ENCODE measurements at places on chromosomes 4 and X.

- DNase-seq, result no peak
Observed at GRCh38 chrX:30039768-30040167, 175.6 kb upstream of the MAGEB2 start.

GRCh38 chr4:139188648-139189416 lies 11.8 kb upstream of the ELF2 start:
- DNase-seq, result no peak

DNA sequence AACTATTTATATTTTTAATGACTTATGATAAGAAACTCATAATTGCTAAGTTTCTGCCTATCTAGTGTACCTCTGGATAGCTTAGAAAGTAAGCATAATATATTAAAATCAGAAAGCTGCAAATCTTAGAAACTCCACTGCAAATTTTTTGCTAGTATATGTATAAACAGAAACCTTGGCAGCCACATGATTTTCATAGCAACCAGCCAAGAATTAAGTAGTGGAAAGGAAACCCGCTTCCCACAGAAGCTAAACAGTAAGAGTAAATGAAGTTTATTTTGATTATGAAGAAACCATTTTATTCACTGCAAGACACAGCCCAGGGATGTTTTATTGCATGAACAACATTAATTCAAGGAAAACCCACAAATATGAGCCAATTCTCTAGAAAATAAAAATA lies 872.5 kb upstream of the ADGRL3 start:
- DNase-seq, result no peak

DNA sequence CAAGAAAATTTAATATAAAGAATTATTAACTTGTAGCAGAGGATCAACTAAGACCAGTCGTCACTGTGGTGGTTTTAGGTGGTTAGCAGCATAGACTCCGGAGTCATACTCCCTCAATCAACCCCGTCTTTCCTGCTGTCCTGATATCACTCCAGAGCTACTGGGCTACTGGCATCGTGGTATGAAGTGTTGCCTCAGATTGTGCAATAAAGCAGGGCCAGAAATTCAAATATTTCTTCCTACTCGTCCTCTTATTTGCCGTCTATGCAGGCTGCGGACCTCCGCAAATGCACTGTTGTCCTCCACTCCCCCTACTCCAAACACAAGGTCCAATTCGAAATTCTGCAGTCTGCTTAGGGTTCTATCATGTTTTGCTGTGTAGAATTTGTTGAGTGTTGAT lies 1.2 kb upstream of the MAGEA10 start:
- DNase-seq, result no peak

GRCh38 chr4:25722964-25723363 lies 67.3 kb downstream of the SLC34A2 start:
- DNase-seq, result no peak

GRCh38 chr4:150510176-150510865 lies 71.6 kb upstream of the MAB21L2 start:
- DNase-seq, result no peak
